ENCODE measurements at places on chromosomes 12 and 14.

DNA sequence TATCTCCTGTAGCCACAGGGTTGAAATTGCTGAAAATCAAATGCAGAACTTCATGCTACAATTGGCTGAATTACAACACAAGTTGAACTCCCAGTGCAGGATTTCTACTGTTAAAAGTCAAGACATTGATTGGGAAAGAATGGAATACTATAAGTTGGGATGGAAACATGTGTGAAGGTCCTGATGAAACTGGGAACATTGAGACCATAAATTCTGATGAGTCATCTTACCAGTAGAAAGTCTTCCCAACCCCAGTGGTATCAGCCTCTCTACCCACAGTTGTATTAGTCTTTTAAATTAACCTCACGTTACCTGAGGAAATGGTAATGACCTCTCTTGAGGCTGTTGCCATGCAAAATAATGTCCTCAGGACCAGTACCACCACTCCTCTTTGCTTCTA is 27.4 kb upstream of the DYRK2 start:
- no peak for DNase-seq

GRCh38 chr12:49916129-49916919 is 12.6 kb upstream of the FAIM2 start:
- no peak for DNase-seq

DNA sequence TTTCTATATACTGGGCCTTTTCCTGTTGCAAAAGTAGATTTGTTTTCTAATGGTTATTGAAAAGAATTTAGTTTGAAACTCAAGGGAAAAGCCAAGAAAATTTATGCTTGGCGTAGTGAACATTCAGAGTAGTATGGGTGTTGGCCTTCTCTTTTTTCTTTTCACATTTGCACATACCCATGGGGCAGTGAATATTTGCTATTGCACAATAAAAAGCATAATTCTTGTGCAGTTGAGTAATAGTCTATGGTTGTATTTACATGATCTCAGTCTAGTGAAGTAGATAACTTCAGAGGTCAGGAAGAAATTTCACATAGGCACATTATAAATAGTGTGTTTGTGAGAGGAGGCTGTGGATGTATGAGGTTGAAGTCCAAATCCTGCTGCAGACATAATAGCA is 158.1 kb downstream of the FLRT2 start:
- no peak for DNase-seq

GRCh38 chr12:129467726-129468125 is 436.1 kb downstream of the TMEM132D start:
- DNase-seq: no peak

GRCh38 chr14:93929048-93929535 is 1.9 kb downstream of the FAM181A start:
- DNase-seq: no peak

GRCh38 chr14:100078997-100079725 is 13.9 kb downstream of the EVL start:
- DNase-seq: no peak

GRCh38 chr14:35243956-35244355 is 48.2 kb upstream of the PSMA6 start:
- DNase-seq: no peak

- DNase-seq: no peak
These were observed 236.8 kb downstream of the GRIN2B start for GRCh38 chr12:13744561-13744960.

- peak; percentile 27 for DNase-seq
These were observed 512.4 kb upstream of the TMPO start for GRCh38 chr12:98002887-98003493.

DNA sequence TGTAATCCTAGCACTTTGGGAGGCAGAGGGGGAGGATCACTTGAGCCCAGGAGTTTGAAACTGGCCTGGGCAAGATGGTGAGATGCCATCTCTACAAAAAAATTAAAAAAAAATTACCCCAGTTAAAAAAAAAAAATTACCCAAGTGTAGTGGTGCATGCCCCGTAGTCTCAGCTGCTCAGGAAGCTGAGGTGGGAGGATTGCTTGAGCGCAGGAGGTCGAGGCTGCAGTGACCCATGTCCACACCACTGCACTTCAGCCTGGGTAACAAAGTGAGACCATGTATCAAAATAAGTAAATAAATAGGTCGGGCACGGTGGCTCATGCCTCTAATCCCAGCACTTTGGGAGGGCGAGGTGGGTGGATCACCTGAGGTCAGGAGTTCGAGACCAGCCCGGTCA is 128.8 kb downstream of the VRK1 start:
- no peak for DNase-seq

GRCh38 chr14:63764103-63764502 is 36.2 kb upstream of the SGPP1 start:
- DNase-seq: no peak

DNA sequence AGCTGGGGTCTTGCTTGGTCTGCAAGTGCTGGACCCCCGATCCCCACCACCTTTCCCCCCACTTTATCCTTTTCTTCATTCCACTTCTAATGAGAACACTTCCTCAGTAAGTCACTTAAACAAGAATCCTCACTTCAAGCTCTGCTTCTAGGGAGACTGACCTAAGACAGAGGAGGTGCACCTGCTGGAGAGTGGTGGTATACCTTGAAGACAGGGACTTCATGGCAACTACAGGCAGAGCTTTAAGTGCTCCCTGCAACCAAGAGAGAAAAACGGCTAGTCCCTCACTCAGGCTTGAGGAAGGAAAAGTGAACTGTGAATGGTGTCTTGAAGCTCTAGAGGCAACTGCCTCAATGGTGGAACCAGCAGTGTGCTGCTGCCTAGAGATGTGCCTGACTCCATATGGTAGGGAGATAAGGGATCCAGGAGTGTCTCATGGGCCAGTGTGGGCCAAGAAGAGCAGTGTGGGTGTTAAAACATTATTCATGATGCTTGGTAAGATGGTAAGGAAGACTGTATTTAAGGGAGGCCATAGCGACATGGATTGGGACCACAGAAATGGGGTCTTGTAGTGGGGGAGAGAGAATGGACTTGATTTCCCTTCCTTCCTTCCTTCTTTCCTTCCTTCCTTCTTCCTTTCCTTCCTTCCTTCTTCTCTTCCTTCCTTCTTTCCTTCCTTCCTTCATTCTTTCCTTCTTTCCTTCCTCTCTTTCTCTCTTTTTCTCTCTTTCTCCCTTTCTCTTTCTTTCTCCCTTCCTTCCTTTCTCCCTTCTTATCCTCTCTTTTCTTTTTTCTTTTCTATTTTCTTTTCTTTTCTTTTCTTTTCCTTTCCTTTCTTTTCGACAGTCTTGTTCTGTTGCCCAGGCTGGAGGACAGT is 96.2 kb upstream of the NAP1L1 start:
- DNase-seq: no peak

DNA sequence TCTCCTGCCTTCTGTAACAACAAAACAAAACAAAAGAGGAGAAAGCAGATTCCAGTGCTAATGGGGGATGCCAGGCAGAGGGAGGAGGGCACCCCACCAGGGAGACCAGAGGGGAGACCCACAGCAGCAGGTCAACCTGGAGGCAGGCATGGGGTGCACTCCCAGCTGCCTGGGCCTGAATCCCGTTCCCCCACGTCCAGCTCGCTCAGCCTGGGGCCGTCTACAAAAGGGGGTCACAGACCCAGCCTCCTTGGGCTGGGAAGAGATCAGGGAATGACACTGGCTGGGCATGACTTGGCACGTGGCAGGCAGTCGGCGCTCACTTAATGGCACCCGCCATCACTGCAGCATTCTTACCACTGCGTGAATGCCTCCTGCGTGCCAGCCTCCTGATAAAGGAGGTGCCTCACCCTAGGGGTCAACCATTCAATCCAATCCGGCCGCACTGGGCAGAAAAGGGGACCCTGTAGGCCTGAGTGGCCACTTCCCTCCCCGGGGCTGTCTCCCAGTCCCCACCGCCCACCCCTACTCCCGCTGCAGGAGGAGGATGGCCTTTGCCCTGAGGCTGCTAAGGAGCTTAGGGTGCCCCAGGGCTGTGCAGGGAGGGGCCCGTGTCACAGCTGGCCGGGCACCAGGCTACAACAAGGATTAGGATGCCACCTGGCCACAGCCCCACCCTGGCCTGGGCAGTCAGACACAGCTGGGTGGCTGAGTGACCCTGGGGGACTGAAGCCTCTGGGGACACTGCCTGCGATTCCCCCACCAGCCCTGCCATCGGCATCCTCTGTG is 87.5 kb downstream of the NCOR2 start:
- DNase-seq: no peak

GRCh38 chr12:123973552-123974341 is 732 bp downstream of the ZNF664 start:
- no peak for DNase-seq

DNA sequence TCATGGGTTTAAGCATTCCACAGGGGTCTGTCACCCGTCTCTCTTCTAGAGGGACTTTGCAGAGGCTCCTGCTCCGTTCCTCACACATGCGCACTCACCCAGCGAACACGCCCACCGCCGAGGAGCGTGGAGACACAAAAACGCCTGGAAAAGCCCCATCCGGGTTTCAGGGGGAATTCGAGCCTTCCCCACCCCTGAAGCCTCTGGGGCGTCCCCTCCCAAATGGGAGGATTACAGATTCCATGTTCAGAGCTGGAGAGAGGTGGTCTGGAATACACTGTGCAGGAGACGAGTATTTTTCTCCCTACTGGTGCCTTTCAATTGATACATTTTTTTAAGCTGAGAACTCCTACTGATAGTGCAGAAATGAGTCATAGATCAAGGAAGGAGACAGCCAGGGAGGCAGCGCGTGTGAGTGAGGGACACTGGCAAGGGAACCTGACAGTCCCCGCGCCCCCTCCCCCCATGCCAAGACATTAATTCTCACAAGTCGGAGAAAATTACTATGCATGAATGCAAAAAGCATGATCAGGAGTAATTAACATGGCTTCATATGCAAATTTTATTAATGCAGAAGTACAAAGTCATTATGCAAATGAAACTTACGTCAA is 36.9 kb downstream of the BCL11B start:
- DNase-seq: no peak

DNA sequence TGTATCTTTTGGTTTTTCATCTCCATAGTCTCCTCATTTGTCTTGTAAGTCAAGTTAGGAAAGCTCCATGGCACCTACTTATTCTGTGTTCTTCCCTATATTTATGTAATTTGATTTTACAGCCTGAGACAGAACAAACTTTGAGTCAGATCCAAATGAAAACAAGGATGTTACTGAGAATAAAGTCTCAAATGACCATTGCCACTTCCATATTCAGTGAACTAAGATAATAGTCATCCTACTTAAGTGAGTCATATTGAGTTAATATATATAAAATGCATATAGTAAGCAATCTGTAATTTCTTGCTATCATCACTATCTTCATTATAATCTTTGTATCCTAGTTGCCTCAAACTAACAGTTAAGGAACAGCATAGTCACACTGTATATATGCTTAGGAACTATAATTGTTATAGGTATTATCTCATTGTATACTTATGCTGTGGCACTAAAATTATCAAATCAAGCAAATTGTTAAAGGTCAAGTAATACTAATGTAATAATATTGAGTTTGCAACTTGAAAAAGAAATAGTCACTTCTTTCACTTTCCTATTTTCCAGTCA is 30.8 kb downstream of the TMTC3 start:
- no peak for DNase-seq

DNA sequence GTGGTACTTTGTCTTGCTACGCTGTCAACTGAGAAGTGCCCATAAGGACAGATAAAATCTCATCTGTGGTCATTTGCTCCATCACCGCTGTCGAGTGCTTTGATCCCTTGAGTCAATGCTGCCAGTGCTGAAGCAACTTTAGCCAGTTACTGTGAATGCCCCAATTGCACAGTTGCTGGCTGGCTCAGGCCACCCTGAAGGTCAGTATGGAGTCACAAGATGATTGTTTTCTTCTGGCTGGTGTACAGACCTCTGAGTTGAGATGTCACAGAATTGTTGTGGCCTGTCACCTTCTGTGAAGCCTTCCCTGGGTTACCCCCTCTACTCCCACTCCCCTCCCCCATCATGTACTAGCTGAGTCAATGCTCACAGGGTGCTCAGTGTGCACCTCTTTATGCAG is 92.9 kb downstream of the PELI2 start:
- no peak for DNase-seq

Measured in DMS153 (cell line).